CD4-positive, alpha-beta T cell treated with Interleukin-15 for 1 hour (primary cell): ENCODE measurements at places on chromosomes 7 and 10.

GRCh38 chr10:58826694-58827093 is 314.0 kb downstream of the BICC1 start:
- DNase-seq = no peak

GRCh38 chr10:17644485-17644943 is 563 bp downstream of the STAM start:
- DNase-seq = no peak

DNA sequence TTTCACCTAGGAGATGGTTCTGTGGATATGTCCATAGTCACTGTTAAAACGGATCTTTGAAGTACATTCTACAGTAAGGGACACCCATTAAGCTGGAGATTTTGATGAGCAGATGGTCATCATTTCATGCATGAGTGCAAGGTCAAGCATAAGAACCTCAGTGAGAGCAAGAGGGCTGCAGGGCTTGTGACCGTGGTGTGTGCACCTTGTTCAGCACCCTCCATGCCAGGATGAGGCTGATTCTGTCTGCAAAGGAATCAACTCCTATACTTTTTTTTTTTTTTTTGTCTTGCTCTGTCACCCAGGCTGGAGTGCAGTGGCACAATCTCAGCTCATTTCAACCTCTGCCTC is 17.6 kb downstream of the PDSS1 start:
- no peak for DNase-seq

DNA sequence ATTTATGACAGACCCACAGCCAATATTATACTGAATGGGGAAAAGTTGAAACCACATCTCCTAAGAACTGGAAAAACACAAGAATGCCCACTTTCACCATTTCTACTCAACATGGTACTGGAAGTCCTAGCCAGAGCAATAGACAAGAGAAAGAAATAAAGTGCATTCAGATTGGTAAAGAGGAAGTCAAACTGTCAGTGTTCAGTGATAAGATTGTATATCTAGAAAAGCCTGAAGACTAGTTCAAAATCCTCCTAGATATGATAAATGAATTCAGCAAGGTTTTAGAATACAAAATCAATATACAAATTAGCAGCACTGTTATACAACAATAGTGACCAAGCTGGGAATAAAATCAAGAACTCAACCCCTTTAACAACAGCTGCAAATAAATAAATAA is 6.9 kb upstream of the ZNF138 start:
- no peak for DNase-seq

- DNase-seq = no peak
These were observed 64.1 kb downstream of the CAV1 start for GRCh38 chr7:116588641-116589594.

DNA sequence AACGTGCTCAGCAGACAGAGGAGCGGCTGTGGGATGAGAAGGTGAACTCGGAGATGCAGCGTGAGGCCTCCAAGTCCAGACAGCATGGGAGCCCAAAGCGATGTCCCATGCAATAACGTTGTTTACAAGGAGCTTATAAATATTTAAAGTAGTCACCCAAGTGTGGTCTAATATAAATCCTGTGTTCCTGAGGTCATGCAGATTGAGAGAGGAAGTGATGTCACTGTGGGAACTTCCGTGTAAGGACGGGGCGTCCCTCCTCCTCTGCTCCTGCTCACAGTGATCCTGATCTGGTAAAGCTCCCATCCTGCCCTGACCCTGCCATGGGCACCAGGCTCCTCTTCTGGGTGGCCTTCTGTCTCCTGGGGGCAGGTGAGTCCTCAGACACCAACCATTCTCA is 94.7 kb upstream of the PRSS58 start:
- DNase-seq = no peak

DNA sequence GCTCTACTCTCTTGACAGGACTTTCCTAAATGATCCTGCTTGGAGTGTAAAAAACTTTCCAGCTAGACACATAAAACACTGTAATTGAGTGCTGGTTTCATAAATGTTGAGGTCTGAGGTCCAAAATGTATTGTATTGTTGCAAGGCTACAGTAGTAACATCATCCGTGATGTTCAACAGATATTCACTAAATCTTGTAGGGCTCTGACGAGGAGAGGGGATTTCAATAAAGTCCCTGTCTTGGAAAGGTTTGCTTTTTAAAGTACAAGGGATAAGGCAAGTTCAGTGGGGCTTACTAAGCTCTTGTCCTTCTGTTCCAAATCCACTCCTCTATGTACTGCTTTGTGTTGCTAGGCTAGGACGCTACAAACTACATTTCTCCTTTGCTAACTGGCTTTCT is 48.9 kb downstream of the FHIP2A start:
- no peak for DNase-seq

DNA sequence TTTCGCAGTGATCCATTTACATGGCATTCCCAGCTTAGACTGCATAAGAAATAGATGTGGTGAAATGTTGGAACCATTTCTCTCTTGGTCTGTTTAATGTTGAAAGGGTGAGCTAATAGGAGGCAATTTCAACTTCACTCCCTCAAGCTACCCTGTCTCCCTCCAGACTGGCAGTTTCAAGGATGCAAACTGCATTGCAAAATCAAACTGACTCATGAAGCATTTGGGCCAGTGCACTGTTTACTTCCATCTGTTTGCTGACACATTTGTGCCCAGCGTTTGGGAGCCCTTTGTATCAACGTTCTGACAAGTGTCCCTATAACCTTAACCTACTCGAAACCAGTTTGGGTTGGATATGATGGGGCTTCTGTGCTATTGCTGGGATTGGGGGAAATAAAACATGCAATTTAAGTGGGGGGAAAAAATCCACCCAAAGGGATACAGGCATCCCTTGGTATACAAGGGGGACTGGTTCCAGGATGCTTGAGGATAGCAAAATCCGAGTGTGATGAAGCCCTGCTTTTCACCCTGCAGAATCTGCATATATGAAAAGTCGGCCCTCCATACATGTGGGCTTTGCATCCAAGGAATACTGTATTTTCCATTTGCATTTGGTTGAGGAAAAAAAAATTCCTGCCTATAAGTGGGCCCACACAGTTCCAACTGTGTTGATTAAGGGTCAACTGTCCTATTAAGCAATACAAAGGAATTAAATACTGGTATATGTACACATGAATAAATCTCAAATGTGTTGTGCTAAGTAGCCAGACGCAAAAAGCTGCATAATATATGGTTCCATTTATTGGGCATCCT is 15.6 kb downstream of the RHEB start:
- DNase-seq = no peak

DNA sequence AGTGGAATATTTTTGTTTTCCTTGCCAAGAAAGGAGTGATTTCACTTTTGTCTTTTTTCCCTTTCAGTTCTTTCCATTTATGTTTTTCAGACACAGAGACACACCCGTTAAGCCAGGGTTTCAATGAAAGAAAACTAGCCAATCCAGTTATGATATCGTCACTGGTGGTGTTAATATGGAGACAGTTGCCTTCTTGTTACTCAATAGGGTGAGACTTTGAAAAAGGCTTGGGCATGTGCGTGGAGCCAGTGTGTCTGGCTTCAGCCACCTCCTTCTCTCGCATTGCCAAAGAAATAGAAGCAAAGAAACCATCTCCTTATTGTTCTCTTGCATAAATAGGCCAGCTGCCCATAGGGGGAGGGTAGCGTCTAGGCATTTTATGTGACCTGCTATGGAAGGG is 84.1 kb upstream of the DLX6 start:
- DNase-seq = no peak

GRCh38 chr10:58326967-58327381 is 7.8 kb upstream of the UBE2D1 start:
- no peak for DNase-seq

- DNase-seq = no peak
These were observed 48.3 kb downstream of the ADCYAP1R1 start for GRCh38 chr7:31100445-31100844.

- DNase-seq = no peak
These were observed 493.4 kb upstream of the ZMIZ1 start for GRCh38 chr10:78575400-78575799.

- no peak for DNase-seq
These were observed 27.1 kb downstream of the RBM17 start for GRCh38 chr10:6115824-6116350.

GRCh38 chr7:1993776-1994740 is 238.7 kb downstream of the MAD1L1 start:
- no peak for DNase-seq

- DNase-seq = no peak
These were observed 124.8 kb downstream of the ACTR3B start for GRCh38 chr7:152884321-152884720.

GRCh38 chr7:111394891-111395290 is 167.4 kb downstream of the IMMP2L start:
- no peak for DNase-seq

GRCh38 chr10:98416606-98417388 is 1.8 kb upstream of the PYROXD2 start:
- DNase-seq = no peak

- DNase-seq = no peak
These were observed 45.5 kb upstream of the RHOBTB1 start for GRCh38 chr10:60989400-60989876.

DNA sequence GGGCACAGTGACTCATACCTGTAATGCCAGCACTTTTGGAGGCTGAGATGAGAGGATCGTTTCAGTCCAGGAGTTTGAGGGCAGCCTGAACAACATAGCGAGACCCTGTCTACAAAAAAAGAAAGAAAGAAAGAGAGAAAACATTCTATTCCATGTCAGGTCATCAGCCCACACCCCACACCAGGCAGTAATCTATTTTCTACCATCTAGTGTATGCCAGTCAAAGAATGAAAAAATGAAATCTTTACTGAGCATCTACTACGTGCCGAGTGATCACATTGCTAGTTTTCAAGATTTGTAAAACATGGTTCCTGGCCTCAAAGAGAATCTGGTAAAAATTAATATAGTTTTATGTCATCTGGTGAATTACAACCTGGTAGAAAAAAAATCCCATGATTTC is 3.1 kb upstream of the EPHB4 start:
- DNase-seq = no peak

GRCh38 chr10:113382691-113383090 is 170.2 kb upstream of the HABP2 start:
- no peak for DNase-seq

GRCh38 chr10:47035819-47036337 is 124.7 kb downstream of the PTPN20 start:
- DNase-seq = no peak

GRCh38 chr10:29446327-29446726 is 157.5 kb downstream of the LYZL1 start:
- no peak for DNase-seq

DNA sequence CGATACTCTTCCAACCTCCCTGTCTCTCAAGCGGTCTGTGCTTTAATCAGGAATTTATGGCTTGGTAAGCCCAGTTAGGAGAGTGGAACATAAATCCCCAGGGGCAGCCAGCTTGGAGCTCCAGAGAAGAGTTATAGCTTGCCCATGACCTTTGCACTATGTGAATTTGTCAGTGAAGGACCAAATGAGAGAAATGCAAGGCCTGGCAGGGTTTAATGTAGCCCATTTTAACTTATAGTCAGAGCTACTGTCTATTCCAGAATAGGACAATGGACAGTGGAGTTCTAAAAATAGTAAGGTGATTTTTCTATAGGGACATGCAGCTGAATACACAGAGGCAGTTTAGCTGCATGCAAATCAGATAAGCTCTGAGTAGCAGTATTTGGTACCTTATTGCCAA is 142.6 kb upstream of the CAV2 start:
- no peak for DNase-seq

DNA sequence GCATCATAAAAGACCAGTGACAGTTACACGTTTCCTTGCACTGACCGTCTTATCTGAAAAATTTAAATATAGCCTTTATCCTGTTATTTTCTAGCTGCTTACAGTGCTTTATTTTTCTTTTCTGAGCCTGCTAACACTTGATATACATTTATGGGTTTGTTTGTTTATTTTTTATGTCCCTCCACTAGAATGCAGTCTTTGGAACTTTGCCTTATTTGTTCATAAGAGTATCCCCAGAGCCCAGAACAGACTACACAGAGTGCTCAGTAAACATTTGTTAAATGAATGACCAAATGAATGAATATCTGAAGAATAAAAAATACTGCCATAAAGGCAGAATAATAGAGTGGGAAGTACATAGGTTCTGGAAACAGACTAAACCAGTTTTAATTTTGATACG is 202.3 kb upstream of the LRRN3 start:
- DNase-seq = no peak

GRCh38 chr7:152663931-152664330 is 12.0 kb downstream of the XRCC2 start:
- no peak for DNase-seq

GRCh38 chr10:12603766-12604470 is 254.6 kb downstream of the CAMK1D start:
- DNase-seq = no peak

GRCh38 chr7:114852293-114852692 is 69.6 kb upstream of the MDFIC start:
- no peak for DNase-seq

- no peak for DNase-seq
These were observed 41.7 kb downstream of the SP8 start for GRCh38 chr7:20744954-20745446.

- DNase-seq = no peak
These were observed 369.6 kb downstream of the TCERG1L start for GRCh38 chr10:130941886-130942285.

DNA sequence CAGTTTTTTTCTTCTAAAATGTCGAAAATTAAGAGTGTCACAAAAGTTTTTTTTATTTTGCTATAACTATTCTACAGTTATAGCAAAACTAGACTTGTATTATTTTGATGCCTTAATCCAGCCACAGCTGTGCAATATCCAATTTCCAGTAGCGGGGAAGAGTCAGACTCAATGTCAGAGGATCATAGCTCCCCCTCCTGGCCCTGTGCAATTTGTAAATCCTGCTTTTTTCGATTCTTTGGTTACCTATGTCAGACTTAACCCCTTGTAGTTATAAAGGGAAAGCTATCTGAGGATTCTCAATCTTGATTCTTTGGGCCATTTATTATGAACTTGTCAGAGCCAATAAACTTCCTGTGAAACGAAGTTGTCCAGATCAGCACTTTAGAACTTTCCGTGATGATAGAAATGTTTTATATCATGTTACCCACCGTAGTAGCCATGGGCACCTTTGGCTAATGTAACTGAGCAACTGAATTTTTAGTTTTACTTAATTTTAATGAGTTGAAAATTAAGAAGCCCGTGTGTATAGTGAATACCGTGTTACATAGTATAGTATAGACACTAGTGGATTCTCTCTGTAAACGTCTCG is 87.7 kb upstream of the PRKCQ start:
- no peak for DNase-seq

GRCh38 chr7:132433301-132433700 is 143.0 kb downstream of the PLXNA4 start:
- no peak for DNase-seq

GRCh38 chr7:39005036-39005435 is 27.3 kb downstream of the POU6F2 start:
- DNase-seq = no peak

GRCh38 chr10:128624656-128625530 is 498.7 kb upstream of the MKI67 start:
- no peak for DNase-seq

DNA sequence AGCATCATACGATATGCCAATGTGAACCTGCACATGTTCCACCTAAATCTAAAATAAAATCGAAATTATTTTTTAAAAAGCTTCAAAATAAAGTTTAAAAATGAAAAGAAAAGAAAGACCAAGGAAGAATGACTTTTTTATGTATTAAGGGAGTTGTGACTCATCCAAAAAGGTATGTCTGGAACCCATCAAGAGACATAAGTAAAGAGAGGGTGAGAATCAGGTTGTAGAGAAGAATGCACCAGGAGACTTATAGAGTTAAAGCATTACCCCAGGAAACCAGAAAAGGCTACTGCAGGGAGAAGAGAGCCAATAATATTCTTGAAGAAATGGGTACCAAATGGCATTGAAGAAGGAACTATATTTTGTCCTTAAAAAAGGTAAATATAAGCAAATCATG is 69.8 kb downstream of the CTTNBP2 start:
- DNase-seq = no peak
